Kasumi-1 (cell line): ENCODE measurements at places on chromosomes 7 and 10.

- no peak for DNase-seq
These were observed 47.0 kb upstream of the FRMD4A start for GRCh38 chr10:14377591-14378175.

- no peak for DNase-seq
These were observed 303.8 kb upstream of the MKI67 start for GRCh38 chr10:128429835-128430513.

DNA sequence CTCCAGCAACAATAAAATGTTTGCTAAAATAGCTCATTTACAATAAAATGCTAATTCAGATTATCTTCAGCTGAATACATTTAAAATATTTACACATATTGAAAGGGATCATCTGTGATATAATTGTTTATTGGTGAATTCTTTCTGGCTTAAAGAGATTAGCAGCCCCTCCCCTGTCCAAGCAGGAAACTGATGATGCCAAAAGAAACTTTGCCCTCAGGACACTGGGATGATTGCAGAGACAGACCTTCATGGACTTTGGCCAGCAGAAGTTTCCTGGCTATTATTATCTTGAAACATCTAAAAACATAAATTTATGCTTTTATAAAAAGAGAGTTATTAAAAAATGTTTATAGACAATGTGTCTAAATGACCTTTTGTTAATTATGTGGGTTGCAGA lies 764.9 kb upstream of the MBL2 start:
- no peak for DNase-seq

- DNase-seq, result no peak
These were observed 14.2 kb downstream of the ATAD1 start for GRCh38 chr10:87803831-87804230.
